ENCODE measurements at places on chromosomes 13 and 19.

GRCh38 chr19:11025445-11025844 lies 63.8 kb upstream of the LDLR start:
- DNase-seq, result peak; percentile 38

DNA sequence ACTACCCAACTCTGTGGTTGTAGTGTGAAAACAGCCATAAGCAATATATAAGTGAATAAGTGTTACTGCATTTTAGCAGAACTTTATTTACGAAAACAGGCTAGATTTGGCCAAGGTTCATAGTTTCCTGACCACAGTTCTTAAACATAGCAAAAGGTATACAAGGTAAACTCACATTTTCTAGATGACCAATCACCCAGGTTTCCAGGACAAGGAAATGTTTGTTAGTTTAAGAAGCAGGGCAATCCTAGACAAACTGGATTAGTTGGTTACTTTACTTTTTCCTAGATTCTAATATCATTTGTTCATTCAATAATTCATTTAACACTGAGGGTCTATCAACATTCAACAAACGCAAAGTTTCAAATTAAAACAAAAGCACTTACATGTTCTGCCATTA lies 201.7 kb downstream of the SPRY2 start:
- no peak for DNase-seq

GRCh38 chr13:20512042-20512683 lies 13.5 kb downstream of the CRYL1 start:
- peak; percentile 9 for DNase-seq

GRCh38 chr19:5155586-5156210 lies 184.9 kb downstream of the PTPRS start:
- DNase-seq, result no peak

- no peak for DNase-seq
These were observed 29.7 kb downstream of the NWD1 start for GRCh38 chr19:16749326-16749725.
